ENCODE measurements at places on chromosomes 7 and 10.

GRCh38 chr7:43148161-43148731 is 35.8 kb downstream of the HECW1 start:
- no peak for DNase-seq

DNA sequence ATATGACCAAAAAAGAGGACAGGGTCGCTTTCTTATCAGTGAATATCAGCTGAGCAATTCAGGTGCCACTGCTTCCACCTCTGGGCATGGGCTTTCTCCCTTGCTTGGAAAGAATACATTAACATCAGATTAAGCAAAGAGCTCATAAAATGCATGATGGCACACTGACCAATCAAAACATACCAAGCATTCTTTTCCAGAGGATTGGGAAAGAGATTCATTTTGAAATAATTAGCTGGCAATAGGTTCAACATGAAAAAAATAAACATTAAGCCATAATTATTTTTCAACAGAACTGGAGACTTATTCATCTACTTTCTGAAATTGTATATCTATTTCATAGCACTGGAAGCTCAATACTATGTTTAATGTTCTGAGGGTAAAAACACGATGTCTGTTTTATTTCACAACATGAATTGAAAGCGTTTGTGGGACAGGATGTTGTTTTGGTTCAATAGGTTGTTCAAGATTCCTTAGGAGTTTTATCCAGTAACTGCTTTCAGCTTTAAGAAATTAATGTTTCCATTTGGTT is 53.2 kb downstream of the TFAM start:
- no peak for DNase-seq

DNA sequence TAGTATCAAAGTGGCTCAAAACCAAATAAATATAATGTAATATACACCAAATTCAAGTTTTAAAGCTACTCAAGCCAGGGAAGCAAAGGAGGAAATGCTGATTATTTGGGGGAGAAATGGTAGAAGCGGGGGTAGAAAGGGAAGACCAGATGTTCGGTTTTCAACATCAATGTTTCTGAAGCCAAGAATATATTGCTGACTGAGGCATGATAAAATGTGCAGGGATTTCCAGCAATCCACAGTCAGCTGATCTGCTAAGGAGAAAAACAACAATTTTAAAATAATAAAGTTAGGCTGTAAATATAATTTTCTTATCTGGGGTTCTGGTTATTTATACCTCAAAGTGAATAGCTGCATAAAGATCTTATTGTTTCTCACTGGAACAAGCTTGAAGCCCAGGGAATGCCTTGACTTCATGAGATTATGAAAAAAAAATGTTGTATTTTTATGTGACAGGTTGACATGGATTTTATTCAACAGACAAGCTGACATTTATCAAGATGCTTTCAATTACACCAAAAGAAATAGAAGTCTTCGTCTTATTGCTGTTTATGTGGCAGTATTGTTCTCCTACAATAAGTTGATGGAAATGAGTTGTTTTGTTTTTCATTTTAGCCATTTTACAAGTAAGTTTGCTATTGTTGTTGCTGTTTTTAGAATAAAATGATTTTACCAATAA is 28.6 kb upstream of the BMPER start:
- DNase-seq: no peak

GRCh38 chr10:480928-481552 is 208.4 kb downstream of the DIP2C start:
- DNase-seq: no peak

DNA sequence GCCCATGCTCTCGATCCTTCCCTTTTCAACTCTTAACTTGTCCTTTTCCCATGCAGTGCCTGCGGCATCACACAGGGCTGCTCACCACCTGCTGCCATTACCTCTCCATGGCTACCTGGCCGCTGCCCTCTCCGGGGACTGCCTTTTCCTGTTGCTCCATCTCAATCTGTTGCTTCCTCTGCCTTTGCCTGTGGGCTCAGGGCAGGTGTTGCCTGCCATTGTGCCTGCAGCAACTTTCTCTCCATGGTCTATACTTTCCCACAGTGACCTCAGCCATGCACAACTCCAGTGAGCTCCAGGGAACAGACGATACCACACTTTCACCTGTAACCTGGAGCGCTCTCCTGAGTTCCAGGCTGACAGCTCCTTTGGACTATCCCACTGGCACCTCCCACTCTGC is 3.2 kb downstream of the DNAJB12 start:
- DNase-seq: no peak

DNA sequence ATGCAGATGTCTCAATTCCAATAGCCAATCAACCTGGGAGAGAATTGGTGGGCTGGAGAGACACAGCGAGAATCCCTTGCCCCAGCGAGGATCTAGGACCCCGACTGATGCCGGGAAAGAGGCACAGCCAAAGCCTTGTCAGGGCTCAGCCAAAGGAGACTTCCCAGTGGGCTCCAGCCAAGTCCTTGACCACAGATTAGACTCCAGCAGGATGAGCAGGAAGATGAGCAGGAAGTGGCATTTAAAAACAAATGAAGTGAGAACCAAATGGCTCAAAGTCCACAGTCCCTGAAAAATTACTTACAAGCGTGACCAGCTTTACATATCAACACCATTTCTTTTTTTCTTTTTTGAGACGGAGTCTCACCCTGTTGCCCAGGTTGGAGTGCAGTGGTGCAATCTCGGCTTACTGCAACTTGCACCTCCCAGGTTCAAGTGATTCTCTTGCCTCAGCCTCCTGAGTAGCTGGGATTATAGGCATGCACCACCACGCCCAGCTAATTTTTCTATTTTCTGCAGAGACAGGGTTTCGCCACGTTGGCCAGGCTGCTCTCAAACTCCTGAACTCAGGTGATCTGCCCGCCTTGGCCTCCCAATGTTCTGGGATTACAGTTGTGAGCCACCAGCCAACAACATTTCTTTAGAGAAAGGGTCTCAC is 40.2 kb downstream of the CTBP2 start:
- peak; percentile 57 for DNase-seq

DNA sequence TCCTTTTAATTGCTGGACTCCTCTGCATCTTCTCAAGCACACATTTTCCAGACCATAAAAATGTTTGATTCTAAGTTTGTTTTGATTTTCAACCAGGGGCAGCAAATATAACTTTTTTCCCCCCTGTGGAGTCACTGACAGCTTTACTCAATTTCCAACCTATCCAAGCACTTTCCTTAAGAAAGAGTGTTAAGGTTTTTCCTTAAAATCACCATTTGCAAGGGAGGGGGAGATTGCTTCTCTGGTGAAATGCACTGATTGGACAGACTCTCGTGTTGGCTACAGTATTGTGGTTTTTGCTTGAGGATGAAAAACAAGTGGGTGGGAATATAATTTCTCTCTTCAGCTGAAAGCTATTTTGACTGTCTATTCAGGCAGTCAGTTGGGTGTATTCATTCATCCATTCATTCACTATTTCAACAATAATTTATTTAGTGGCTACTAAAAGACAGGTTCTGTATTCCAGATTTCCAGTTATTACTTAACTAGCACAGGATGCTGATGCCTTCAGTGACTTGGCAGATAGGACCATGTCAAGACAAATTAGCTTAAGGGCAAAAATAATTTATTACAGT is 146.3 kb downstream of the BAMBI start:
- DNase-seq: no peak

- no peak for DNase-seq
Measured at GRCh38 chr7:106018566-106019469, 55.8 kb downstream of the CDHR3 start.

DNA sequence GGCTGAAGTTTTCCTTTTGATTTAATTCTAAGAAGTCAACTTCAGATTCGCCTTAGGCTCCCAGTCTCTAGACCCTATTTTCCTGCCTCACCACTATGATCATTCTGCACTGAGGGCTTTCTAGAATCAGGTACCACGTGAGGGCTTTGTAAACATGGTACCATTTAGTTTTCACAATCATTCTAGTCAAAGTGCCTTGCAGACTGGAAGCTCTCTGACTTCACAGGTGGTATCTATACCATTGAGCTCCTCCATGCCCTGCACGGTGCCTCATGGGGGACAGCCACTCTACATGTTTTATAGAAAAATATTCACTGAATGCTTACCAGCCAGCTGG is 106.5 kb downstream of the ABLIM1 start:
- no peak for DNase-seq

DNA sequence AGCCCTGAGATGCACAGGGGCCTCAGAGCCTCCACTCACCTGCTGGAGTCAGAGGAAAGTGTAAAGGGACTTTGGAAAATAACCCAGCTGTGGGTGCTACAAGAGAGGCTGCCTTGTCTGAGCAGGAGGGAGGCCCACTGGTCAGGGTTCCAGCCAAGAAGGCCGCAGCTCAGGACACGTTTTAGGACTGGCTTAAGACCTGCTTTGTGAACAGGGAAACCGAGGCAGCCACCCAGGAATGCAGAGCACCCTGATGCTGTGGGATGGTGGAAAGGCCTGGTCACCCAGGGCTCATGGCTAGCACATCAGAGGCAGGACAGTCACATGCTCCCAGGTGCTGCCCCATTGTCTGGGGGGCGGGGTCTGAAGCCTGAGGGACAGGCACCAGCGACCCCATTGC is 38.9 kb upstream of the CHST15 start:
- DNase-seq: no peak

- no peak for DNase-seq
Measured at GRCh38 chr7:12802070-12802469, 114.6 kb downstream of the ARL4A start.

GRCh38 chr7:139422126-139422525 is 61.3 kb downstream of the KLRG2 start:
- DNase-seq: no peak

GRCh38 chr10:124259139-124259825 is 159.4 kb downstream of the OAT start:
- no peak for DNase-seq

DNA sequence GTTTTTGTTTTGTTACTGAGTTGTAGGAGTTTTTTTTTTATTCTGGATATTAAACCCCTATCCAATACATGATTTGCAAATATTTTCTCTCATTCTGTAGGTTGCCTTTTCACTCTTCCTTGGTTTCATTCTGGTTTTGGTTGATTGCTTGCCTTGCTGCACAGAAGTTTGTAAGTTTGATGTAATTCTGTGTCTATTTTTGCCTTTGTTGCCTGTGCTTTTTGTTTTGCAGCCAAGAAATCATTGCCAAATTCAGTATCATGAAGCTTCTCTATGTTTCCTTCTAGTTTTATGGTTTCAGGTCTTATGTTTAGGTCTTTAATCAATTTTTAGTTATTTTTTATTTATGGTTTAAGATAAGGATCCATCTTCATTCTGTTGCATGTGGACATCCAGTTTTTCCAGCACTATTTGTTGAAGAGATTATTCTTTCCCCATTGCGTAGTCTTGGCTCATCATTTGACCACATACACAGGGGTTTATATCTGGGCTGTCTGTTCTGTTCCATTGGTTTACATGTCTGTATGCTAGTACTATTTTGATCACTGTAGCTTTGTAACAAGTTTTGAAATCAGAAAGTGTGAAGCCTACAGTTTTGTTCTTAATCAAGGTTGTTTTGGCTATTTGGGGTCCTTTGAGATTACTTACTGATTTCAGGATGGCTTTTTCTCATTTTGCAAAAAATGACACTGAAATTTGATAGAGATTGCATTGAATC is 26.4 kb downstream of the BMPR1A start:
- no peak for DNase-seq

GRCh38 chr7:66198469-66198868 is 6.7 kb upstream of the TPST1 start:
- DNase-seq: no peak

GRCh38 chr7:133065301-133065700 is 16.6 kb downstream of the CHCHD3 start:
- no peak for DNase-seq

GRCh38 chr10:113856563-113856962 is 2.1 kb downstream of the NHLRC2 start:
- DNase-seq: no peak

DNA sequence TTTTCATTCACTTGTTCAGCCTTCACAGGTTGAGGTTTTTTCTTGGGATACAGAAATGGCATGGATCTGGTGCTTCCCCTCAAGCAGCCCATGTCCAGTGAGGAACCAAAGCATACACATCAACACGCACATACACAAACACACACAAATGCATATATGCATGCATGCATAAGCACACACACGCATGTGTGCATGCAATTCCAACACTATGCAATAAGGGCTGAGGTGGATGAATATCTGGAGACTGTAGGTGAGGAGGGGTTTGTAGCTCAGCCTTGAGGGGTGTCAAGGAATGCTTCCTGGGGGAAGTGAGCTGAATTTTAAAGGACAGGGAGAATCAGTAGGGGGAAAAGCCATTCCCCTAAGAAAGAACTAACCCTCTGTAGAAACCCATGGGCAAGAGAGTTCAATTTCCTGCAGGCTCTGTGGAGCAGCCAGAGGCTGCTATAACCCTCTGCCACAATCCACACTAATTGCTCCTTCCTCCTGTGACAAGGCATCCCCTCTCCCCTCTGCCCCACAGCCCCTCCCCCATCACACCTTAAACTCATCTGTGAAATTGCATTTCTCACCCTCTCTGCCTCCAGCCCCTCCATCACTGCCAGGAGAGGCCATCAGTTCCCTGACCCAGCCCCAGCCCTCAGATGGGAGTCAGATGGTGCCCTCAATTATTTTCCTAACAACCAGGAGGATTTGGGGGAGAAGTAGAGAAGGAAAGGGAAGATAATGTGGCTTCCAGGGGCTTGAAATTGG is 316.4 kb downstream of the RPS24 start:
- peak; percentile 13 for DNase-seq

Data from sciatic nerve (tissue), 2 donors.